T-helper 22 cell (primary cell): ENCODE measurements at places on chromosomes 5 and 9.

DNA sequence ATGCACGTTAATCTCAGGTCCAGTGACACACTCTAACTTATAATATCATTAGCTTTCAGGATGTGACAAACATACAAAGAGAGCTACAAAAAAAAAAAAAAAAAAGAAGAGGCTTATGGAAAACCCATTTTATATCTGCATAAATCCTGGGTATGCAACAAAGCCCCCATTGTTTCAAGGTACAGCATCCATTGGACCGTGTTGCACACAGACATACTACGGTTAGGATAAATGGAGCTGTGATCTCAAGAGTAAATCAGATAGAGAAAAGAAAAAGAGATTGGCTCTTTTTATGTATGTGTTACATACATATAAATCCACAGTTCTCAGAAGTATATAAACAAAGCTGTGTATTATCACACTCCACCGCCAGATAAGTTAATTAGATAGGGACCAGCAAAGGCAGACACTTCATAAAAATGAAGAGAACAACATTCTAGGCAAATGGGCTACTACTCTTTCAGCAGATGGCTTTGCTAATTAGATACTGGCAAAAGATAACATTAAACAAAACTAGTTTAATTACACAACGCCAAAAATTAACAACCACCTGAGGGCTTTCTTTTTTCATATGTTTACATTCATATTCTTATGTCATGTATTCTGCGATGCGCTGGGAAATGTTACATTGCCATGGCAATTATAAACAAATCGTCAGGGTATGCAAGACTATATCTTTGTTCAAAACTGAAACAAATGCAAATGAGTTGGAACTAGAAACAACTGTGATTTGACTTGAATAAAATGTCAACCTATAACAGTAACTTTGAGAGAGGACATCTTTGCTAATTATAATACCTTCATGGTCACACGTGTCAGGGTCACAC is 304.2 kb downstream of the SEMA5A start:
- no peak for DNase-seq

GRCh38 chr9:6655036-6655435 is 9.5 kb upstream of the GLDC start:
- no peak for DNase-seq

GRCh38 chr5:2588850-2589501 is 162.5 kb downstream of the IRX2 start:
- no peak for DNase-seq

- DNase-seq, result no peak
Observed at GRCh38 chr5:150394131-150394530, 18.6 kb downstream of the CD74 start.

- DNase-seq, result no peak
Observed at GRCh38 chr9:98547606-98548005, 161.1 kb downstream of the GABBR2 start.

GRCh38 chr9:136564379-136564988 is 18.6 kb upstream of the NOTCH1 start:
- no peak for DNase-seq

DNA sequence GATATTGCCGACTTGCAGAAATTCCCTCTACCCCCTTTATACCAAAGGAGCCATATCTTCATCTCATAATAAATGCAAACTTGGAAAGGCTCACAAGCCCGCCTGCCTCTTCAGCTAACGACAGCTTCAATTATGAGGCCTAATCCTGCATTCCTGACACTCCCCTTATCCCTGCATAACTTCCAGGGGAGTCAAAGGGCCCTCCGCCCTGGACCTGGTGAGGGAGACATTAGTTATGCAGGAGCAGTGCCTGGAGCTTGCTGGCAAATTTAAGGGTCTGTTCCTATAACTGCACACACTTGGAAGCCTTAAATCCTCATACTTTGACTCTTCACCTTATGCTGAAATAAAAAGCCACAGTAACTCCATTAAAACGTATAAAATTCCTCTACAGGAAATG is 617.9 kb downstream of the BNC2 start:
- no peak for DNase-seq

DNA sequence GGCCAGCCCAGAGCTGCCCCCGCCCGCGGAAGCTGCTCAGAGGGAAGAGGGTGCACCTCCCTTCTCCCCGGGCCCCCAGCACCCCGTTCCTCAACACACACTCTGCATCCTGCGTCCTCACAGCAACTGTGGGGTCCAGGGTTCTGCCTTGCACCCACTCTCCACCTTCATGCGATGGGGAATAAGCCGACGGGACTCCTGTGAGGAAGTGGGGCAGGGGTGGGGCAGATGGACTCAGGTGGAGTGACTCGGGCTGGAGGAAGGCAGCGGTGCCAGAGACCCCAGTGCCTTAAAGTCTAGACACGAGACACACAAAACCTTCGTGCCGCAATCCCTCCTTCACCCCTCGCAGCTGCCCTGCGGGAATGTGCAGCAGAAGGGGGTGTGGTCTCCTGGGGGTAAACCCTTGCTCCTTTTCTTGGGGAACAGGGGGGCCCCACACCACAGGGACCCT is 8.6 kb downstream of the BRD3 start:
- no peak for DNase-seq

- DNase-seq, result no peak
Observed at GRCh38 chr9:92393686-92394085, 10.7 kb downstream of the OGN start.

DNA sequence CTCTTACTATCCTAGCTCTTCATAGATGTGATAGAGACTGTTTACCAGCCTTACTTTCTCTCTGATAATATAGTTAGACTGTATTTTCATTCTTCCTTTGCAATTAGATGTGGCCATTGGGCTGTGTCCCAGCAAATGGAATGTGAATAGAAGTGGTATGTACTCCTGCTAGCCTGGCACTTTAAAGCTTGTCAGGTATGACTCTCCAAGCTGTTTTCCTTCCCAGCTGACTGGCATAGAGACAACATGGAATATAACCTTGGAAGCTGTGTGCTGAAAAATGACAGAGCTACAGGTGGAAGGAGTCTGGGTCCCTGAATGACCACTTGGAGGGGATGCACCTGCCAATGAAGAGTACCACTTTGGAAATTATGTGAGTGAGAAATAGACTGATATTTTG is 116.2 kb downstream of the DIRAS2 start:
- DNase-seq, result no peak

- no peak for DNase-seq
Observed at GRCh38 chr5:180641566-180641900, 7.9 kb downstream of the FLT4 start.

- no peak for DNase-seq
Observed at GRCh38 chr9:126470241-126470993, 143.3 kb upstream of the LMX1B start.

DNA sequence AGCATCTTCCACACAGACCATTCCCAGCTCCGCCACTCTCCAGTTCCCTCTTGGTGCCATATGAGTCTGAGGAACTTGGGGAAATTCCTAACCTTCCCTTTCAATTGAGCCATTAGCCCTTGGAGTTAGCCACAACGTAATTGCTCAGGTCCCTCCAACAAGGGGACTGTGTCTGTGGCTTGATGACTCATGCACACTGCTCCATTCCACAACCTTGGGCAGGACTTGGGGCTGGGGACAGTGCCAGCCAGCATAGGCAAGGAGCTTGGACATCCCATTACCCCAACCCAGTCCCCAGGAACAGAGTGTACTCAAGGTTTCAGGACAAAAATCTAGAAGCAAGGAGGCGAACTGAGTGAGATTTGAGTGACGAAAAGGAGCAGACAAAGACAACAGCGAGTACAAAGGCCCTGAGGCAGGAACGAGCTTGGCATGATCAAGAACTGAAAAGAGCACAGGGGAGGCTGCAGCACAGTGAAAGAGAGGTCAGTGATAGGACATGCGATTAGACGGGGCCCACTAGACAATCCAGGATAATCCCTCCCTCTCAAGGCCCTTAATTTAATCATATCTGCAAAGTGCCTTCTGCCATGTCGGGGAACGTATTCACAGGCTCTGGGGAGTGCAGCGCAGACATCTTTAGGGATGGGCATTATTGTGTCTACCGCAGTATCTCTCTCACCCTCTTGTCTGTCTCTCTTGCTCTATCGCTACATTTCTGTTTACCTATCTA is 16.0 kb upstream of the JADE2 start:
- no peak for DNase-seq

DNA sequence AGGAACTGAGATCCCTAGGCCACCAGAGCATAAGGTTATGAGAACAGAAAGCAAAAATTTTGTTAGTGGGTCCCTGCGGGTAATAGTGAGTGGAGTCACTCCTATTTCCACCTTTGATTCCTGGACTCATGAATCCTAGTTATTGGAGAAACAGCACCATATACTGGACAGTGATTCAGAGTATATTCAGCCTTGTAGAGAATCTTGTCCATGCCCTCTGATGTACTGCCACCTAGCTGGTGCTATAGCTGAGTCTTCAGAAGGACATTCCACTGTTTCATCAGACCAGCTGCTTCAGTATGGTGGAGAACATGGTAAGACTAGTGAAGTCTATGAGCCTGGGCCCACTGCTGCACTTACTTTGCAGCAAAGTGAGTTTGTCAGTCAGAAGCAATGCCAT is 25.0 kb upstream of the ITGA2 start:
- DNase-seq, result no peak

- no peak for DNase-seq
Observed at GRCh38 chr9:134935056-134935640, 17.4 kb upstream of the FCN1 start.

DNA sequence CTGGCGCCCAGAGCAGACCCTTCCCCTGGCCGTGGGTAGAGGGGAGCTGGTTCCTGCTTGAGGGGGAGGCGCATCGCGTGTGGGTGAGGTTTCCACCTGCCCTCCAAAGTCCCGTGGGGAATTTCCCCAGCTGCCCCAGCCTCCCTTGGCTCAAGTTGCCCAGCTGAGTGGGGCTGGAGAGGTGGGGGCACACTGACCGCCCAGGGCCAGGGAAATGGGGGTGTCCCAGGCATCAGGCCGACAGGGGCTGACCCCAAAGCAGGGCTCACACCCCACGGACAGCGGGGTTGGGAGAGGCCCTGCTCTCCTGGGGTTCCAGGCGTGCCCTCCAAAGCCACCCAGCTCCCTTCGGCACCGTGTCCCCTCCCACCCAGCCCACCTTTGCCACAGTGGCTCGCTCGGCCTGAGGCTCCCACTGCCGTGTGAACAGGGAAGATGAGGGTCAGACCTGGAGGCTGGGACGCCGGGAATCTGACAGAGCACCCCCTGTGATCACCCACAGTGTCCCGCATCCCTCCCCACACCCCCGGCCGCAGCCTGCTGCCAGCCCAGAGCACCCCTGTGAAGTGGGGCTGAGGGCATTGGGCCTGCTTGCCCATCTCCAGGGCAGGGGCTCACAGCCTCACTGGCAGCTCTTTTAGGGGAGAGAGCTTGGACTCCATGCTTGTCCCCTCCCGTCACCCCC is 933 bp upstream of the EGFL7 start:
- DNase-seq, result no peak

DNA sequence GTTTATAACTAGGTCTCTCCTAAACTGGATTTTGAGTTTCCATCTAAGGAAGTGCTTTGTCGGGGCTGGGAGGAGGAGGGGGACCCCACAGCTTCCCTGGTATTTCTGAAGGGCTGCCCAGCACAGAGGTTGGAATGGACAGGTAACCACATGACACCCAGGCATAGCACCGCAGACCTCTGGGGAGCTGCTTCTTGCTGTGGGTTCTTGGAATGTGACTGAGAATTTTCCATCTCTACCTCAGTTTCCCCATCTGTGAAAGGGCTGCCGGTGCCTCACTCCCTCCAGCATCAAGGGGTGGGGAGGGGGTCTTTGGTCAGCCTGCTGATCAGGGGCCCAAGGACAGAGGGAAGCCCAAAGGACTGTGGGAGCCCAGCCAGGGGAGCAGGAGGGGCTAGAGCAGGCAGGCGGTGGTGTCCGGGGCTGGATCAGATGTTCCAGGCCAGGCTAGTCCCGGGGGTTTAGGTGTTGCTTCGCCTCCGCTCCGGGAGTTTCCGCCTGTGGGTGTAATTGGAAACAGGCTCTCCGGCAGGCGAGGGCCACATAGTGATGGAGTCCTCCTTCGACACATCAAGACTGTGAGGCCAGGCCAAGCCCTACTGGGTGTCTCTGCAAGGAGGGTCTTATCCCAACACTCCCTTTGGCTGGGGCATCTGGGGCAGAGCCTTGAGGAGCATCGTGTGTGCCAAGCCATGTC is 3.3 kb downstream of the OLFML2A start:
- DNase-seq, result no peak

GRCh38 chr9:31236344-31236743 is 1148.1 kb upstream of the ACO1 start:
- DNase-seq, result no peak

- DNase-seq, result no peak
Observed at GRCh38 chr9:8883321-8883720, 1083.7 kb upstream of the DMAC1 start.

- DNase-seq, result no peak
Observed at GRCh38 chr5:30040488-30041118, 1152.9 kb upstream of the CDH6 start.

DNA sequence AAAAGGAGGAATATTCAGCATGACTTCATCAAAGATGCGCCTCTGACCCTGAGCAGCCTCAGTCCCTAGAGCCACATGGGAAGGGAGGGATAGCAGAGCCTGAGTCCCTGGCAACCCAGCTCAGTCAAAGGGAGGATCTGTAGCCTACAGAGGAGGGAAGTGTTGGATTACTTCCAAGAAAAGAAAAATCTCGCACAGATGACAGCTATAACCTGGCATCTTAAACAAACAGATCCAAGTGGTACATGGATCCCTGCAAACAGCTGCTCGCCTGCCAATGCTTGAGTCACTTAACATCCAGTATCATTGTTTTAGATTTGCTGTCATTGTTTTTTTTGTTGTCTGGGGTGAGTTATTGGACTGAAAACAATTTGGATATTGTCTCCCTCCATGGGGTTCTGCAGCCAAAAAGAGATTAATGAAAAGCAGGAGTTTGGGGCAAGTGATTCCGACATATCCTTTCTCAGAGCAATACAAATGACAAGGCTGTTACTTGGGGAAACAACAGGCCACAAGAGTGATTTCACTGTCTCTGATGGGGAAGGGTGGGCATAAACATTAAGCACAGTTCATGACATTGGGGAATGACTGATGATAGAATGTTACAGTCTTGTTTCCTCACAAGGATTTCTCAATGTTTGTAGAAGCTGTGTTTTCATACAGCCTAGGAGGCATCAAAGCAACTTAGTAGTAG is 153.5 kb upstream of the KIF2A start:
- no peak for DNase-seq

GRCh38 chr9:126934441-126934840 is 19.9 kb downstream of the RALGPS1 start:
- no peak for DNase-seq

GRCh38 chr9:37679649-37680402 is 29.1 kb downstream of the FRMPD1 start:
- no peak for DNase-seq

- no peak for DNase-seq
Observed at GRCh38 chr9:122080986-122081385, 12.1 kb downstream of the TTLL11 start.

GRCh38 chr9:35340046-35340445 is 149.9 kb upstream of the RUSC2 start:
- DNase-seq, result no peak

DNA sequence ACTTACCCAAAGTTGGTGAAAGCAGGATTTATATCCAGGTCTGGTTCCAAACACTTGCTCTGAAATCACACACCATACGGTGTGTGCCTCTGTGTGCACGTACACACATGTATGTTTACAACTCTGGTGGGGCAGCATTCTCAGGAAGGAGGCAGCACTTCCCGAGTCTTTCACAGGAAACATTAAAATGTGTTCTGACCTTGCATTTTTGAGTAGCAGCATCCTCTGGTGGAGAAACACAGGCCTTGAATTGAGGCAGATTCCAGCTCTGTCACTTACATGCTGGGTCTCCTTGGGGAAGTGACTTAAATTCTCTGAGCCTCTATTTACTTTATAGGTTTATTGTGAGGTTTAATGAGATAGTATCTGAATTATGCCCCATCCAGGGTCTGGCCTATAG is 126.4 kb downstream of the RGS3 start:
- DNase-seq, result no peak

GRCh38 chr9:127898433-127899127 is 823 bp downstream of the ST6GALNAC6 start:
- no peak for DNase-seq
